WTC11 (cell line): ENCODE measurements at places on chromosomes 2 and 18.

- no peak for DNase-seq
- H3K27me3 ChIP-seq = no peaks in the 10 kb centered on the region; the same call in 1 of the 2 replicates
- peaks cover 7% of the 10 kb centered on the region; the same call in 1 of the 2 replicates for H3K4me1 ChIP-seq
Measured at GRCh38 chr2:134231965-134232340, 21.9 kb upstream of the MGAT5 start.

- H3K36me3 ChIP-seq = no peaks in the 10 kb centered on the region
- DNase-seq = no peak
- no peaks in the 10 kb centered on the region for H3K4me1 ChIP-seq
- H3K27ac ChIP-seq = no peak overlapping the region
Measured at GRCh38 chr2:149204686-149205085, 125.7 kb upstream of the LYPD6 start.

- no peaks in the 10 kb centered on the region; the same call in 1 of the 2 replicates for H3K27me3 ChIP-seq
- H3K27ac ChIP-seq = peak overlapping the region; percentile 83
- H3K4me3 ChIP-seq = no peak overlapping the region
Measured at GRCh38 chr18:51655327-51655698, 457.8 kb upstream of the MEX3C start.

DNA sequence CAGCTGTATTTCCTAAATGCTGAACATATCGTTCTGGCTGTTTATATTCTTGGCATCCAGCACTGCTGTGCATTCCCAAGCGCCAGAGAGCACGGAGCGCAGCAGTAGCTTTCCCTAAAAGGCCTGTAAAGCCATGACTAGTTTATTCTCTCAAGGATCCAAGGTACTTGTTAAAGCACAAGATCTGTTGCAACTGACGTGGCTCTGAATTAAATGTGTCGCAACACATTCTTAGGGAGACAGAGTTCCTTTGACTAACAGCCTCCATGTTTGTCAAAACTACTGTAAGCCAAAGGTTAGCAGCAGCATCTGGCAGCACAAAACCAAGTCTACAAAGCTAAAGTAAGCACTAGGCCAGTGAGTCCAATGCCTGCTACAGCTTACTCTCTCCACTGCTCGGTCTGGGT is 188.6 kb upstream of the FN1 start:
- H3K27ac ChIP-seq = no peak overlapping the region
- H3K27me3 ChIP-seq = no peaks in the 10 kb centered on the region
- no peaks in the 10 kb centered on the region for H3K36me3 ChIP-seq
- peaks cover 50% of the 10 kb centered on the region for H3K4me1 ChIP-seq
- DNase-seq = no peak
- no peak overlapping the region for H3K4me3 ChIP-seq

GRCh38 chr2:60959501-60959900 is 58.0 kb upstream of the PEX13 start:
- H3K36me3 ChIP-seq = no peaks in the 10 kb centered on the region
- no peak for DNase-seq
- H3K27ac ChIP-seq = no peak overlapping the region
- H3K27me3 ChIP-seq = no peaks in the 10 kb centered on the region
- H3K4me1 ChIP-seq = peaks cover 6% of the 10 kb centered on the region
- no peak overlapping the region for H3K4me3 ChIP-seq

DNA sequence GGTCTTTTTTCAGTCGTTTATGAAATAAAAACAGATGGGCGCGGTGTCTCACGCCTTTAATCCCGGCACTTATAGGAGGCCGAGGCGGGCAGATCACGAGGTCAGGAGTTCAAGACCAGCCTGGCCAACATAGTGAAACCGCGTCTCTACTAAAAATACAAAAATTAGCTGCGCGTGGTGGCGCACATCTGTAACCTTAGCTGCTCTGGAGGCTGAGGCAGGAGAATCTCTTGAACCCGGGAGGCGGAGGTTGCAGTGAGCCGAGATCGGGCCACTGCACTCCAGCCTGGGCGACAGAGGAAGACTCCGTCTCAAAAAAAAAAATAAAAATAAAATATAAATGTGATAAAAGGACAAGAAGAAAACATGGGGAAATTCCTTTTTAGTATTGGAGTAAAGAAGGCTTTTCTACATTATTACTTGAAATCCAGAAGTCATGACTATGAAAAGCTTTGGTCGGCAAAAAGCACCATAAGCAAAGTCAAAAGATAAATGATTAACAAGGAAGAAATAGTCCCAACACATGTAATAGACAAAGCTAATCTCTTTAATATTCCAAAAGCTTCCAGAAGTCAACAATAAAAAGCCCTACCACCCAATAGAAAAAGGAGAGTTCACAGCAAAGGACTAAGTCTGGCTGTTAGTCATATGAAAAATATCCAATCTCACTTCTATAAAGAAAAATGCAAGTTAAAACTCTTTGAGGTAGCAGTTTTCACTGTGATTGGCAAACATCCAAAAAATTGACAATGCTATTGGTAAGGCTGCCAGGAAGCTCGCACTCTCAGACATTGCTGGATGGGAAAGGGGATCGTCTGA is 1.4 kb upstream of the FAM168B start:
- H3K36me3 ChIP-seq = peaks cover 11% of the 10 kb centered on the region; the same call in 1 of the 2 replicates
- peaks cover 7% of the 10 kb centered on the region for H3K4me1 ChIP-seq
- H3K27ac ChIP-seq = no peak overlapping the region; the same call in 1 of the 2 replicates
- no peak for DNase-seq

DNA sequence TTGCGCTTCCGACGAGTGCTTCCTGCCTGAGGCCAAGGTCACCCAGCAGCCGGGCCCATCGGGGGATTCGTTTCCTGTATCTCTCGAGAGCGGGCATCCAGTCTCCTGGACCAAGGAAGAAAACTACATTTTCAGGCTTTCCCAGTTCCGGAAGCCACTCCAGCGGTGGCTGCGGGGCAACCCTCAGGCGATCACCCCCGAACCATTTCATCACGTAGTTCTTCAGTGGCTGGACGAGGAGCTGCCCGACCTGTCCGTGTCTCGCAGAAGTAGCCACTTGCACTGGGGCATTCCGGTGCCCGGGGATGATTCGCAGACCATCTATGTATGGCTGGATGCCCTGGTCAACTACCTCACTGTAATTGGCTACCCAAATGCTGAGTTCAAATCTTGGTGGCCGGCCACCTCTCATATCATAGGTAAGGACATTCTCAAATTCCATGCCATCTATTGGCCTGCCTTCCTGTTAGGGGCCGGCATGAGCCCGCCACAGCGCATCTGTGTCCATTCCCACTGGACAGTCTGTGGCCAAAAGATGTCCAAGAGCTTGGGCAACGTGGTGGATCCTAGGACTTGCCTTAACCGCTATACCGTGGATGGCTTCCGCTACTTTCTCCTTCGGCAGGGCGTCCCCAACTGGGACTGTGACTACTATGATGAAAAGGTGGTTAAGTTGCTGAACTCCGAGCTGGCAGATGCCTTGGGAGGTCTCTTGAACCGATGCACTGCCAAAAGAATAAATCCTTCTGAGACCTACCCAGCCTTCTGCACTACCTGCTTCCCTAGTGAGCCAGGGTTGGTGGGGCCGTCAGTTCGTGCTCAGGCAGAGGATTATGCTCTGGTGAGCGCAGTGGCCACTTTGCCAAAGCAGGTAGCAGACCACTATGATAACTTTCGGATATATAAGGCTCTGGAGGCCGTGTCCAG is 1.0 kb downstream of the MARS2 start:
- peaks cover 39% of the 10 kb centered on the region for H3K4me1 ChIP-seq
- H3K27ac ChIP-seq = peak overlapping the region; percentile 55
- peak overlapping the region; percentile 84 for H3K4me3 ChIP-seq
- DNase-seq = no peak
- H3K36me3 ChIP-seq = peaks cover 18% of the 10 kb centered on the region
